ENCODE measurements at places on chromosomes 1 and 21.

- no peak for DNase-seq
These were observed 392.3 kb downstream of the CAMTA1 start for GRCh38 chr1:7177438-7178146.

DNA sequence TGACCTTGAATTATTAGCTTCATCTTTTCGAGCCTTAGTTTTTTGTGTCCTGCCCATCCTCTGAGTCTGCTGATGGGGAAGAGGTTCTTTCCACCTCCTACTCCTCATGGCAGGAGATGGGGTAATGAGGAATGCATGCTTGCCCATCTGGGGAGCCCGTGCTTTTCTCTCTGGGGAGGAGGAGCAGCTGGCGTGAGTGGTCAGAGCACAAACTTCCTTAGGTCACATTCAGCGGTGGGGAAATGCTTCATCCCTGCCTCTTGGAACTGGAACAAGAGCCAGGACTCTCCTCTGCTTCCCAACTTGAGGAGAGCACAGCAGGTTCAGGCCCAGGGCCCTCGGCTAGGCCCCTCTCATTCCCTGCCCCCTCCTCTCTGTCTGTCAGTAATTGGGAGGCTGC lies 155.0 kb downstream of the PCNX2 start:
- no peak for DNase-seq

- peak; percentile 90 for DNase-seq
These were observed at the start of gene COL6A1 for GRCh38 chr21:45981151-45982091. TSS of gene COL6A1 (plus strand) at chr21:45981770. CDS start at chr21:45981851, 81 bp downstream.

DNA sequence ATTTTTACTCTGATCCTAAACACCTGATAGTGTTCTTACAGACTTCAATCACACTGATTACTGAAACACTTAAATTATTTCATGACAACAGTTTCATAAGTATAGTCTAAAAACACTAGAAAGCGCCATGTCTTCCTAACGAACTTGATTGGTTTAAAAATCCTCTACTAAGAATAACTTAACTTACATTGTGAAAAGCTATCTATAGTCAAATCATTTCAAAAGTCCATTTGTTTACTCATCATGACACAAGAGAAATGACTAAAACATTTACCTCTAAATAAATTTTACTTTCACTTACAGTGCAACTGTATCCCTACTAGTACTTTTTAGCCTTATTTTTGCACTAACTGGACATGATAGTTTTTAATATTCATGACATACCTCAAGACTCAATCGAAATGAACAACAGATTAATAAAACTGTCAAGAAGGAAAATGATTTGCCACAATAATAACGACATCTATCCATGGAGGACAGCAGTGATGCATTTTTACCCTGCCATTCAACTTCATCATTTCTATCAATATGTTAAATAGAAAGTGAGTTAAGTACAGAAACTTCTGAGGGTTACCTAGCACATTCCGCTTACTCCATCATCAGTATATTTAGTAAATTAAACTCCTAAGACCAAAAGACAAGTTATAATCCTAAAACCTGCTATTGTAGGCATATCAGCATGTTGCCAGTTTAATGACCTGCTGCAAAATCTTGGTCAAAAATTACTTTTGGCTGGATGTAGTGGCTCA lies 38.4 kb downstream of the AHCTF1 start:
- no peak for DNase-seq

GRCh38 chr1:188594542-188595235 lies 1765.9 kb downstream of the PLA2G4A start:
- no peak for DNase-seq

- no peak for DNase-seq
These were observed 41.8 kb downstream of the KIFAP3 start for GRCh38 chr1:170032531-170033280.

DNA sequence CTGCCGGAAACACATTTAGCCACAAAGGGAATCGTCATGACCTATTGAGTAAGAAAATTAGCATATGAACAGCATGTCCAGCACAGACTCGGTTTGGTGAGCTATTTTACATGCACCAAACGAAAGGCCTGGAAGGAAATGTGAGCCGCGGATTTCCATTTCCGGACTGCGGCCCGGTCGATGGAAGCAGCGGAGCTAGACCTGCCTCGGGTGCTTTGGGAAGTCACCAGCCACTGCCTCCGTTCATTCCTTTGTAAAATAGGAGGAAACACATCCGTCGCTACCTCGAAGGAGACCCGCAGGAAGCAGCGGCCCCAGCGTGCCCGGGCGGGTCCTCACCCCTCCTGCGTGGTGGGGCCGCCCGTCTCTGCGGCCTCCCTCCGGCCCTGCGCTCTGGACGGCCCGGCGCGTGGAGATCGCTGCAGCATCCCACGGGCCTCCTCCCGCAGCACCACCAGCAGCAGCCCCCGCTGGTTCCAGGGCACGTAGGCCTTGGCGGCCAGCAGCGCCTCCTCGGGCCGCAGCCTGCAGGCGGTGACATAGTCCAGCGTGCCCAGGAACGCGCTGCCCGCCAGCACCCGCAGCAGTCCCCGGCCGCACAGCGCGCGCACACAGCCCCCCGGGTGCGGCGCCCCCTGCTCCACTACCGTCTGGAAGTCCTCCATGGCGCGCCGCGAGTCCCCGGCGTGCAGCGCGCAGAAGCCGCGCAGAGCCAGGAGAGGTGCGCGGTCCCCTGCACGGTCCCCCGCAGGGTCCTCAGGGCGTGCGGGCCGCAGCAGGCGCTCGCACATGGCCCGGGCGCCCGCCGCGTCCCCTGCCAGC lies 12.1 kb downstream of the TTC34 start:
- DNase-seq: peak; percentile 33

GRCh38 chr1:108747898-108748297 lies 1.4 kb downstream of the STXBP3 start:
- no peak for DNase-seq

DNA sequence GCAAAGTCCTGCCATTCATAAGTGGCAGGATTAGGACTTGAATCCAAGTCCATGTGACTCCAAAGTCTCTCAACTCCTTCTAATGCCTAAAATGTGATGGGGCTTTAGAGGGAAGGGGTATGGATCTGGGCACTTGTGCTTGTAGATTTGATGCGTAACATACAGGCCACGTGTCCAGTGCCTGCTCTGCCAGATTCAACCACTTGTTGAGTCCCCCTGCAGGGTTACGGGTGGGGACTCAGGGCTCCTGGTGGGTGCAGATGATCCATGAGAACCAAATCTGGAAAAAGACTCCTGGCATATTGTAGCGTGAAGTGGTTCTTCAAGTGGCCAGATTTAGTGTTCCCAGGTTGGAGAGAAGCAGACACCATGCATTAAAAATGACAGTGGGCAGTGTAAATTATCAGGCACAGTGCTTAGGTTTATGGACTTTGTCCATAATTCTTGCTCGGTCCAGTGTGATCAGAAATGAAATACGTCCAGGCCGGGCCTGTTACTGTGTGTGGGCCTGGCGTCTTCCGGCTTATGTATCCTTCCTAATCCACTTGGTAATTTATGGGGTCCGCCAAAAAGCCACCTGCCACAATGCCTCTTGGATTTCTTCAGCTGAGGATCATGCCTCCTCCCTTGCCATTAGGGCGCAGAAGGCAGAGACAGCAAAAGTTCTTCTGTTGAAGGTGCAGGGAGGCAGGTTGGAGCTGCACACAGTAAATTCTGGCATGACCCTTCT lies 51.2 kb upstream of the LRP8 start:
- DNase-seq: no peak

DNA sequence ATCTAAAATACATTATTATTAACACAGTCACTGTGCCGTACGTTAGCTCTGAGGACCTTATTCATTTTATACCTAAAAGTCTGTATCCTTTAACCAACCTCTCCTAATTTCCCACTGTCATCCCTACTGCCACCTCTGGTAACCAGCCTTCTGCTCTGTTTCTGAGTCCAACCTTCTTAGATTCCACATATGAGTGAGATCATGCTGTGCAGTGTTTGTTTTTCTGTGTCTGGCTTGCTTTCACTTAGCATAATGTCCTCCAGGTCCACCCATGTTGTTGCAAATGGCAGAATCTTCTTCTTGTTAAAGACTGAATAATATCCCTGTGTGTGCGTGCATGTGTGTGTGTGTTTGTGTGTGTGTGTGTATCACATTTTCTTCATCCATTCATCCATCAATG lies 64.2 kb downstream of the ETS2 start:
- no peak for DNase-seq

DNA sequence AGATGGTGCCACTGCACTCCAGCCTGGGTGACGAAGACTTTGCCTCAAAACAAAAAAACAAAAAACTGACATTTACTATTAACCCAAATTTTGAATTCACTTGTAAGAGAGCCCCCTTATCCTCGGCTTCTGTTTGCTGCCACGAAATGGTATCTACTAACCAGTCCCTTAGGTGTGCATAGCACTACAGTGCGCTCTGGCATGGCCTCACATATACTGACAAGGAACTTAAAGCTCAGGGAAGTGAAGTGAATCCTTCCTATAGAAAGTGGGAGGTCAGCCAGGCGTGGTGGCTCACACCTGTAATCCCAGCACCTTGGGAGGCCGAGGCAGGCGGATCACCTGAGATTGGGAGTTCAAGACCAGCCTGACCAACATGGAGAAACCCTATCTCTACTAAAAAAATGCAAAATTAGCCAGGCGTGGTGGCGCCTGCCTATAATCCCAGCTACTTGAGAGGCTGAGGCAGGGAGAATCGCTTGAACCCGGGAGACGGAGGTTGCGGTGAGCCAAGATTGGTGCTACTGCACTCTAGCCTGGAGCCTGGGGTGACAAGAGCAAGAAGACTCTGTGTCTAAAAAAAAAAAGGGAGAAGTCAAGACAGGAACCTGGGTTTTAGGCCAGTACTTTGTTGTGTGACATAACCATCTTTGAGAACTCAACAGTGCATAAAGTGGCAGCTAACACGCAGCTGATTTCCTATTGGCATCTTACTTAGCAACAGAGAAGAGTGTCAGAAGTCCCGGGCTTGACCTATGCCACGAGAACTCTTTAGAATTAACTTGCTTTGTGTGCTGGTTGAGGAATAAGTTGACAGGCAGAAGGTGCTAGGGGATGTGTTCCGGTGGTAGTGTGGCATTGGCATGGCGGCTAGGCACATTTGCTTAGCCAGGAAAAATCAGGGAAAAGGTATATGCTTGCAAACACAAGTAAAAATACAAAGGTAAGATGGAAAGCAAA lies 16.8 kb downstream of the ERRFI1 start:
- no peak for DNase-seq

- no peak for DNase-seq
These were observed 10.6 kb upstream of the PKN2 start for GRCh38 chr1:88673446-88673845.

DNA sequence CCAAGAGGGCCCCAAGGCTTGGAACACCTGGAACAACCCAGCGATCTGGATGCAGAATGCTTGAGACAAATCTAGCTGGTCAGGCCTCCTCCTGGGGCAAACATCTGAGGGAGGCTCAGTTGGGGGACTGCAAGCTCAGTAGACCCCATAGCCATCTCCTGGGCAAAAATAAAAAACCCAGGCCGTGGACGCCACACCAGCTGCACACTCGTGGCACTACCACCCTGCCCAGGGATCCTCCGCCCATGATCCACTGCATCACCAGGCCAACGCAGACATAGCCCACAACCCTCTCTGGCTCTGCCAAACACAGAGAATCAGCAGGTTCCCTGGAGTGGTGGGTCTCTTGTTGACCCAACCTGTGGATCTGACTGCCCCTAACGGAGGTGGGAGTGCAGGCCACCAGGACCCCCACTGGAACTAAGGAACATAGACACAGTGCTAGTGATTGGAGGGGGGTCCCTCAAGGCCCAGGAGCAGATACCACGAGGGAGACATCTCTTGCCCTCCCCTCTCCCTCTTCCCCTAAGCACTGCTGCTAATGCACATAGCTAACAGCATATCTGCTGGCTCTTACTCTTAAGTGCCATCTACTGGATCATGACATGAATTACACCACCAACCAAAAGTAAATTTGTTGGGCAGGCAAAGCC lies 147.2 kb downstream of the CHD1L start:
- no peak for DNase-seq

DNA sequence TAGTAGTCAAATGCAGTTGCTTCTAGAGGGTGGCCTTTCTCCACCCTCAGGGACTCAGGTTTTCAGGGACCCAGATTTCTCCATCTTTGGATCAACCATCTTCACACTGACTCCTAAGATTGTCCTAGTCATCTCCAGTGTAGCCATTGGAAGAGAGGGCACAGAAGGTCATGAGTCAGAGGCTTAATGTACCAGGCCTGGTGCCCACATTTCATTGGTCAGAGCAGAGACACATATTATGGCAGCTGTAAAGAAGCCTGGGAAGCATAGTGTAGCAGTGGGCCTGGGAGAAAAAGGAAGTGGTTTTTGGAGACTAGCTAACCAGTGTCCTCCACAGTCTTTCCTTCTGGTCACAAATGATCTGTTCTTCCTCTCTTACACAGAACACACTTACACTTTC lies 122.5 kb downstream of the GIPC2 start:
- DNase-seq: no peak

DNA sequence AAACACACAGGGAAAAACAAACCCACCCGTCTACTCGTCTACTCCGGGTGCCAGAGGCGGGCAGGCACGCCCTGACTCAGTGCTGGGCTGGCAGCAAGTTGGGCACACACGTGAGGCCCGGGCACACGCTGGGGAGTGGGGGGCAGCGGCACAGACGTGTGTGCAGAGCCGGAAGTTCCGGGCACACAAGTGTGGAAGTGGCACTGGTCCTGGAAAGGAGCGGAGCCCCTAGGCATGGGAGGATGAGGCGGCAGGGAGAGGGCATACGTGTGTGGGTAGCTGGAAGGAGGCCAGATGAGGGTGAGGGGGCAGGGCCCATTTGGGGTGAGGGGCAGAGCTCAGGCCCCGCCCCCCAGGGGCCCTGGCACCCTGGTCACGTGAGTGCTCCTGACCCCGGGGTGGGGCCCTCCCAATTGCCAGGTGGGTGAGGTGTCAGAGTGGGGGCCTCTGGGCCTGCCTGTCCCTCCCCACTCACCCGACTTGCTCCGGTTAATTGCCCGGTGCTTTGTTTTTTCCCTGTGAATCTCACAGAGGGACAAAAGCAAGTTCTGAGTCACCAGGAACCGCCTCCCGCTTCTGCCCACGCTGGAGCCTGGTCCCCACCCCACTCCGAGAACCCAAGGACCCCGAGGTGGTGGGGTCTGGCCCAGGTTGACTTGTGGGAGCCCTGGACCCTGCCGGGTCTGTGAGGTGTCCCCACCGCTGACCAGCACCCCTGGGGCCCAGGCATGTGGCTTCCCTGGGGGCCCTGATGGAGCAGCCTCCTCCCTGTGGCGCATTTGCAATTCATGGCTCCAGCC lies 104.8 kb upstream of the CASZ1 start:
- peak; percentile 20 for DNase-seq

- no peak for DNase-seq
These were observed 3.4 kb upstream of the GABPB2 start for GRCh38 chr1:151067185-151067584.

- no peak for DNase-seq
These were observed 204.9 kb downstream of the KCNJ6 start for GRCh38 chr21:37711286-37711829.
